ENCODE measurements at places on chromosomes 1 and 21. TPM values are rescaled to one million over a fixed set of nuclear protein-coding genes. Genes with fewer than 3 reads are reported as not detected.

Gene SPATA1
- total RNA-seq, result 0.55 TPM

Gene HSD11B1
- 0.59 TPM for total RNA-seq

Gene NPR1
- not detected for total RNA-seq

Gene NBPF4
- 0.11 TPM for total RNA-seq

Gene SPRR5
- total RNA-seq, result not detected

Gene ERICH3
- total RNA-seq, result not detected

Gene ASAP3
- total RNA-seq, result 0.33 TPM

Gene FCRL4
- total RNA-seq, result not detected

Gene LCE3D
- not detected for total RNA-seq

Gene OR2T29
- total RNA-seq, result not detected
